ENCODE measurements at places on chromosomes 13 and 19.

- DNase-seq, result no peak
These were observed 17.0 kb downstream of the ILF3 start for GRCh38 chr19:10670876-10671804.

GRCh38 chr13:106541826-106542225 lies 6.4 kb upstream of the EFNB2 start:
- DNase-seq, result no peak

GRCh38 chr13:30804474-30804873 lies 69.1 kb downstream of the ALOX5AP start:
- DNase-seq, result no peak

DNA sequence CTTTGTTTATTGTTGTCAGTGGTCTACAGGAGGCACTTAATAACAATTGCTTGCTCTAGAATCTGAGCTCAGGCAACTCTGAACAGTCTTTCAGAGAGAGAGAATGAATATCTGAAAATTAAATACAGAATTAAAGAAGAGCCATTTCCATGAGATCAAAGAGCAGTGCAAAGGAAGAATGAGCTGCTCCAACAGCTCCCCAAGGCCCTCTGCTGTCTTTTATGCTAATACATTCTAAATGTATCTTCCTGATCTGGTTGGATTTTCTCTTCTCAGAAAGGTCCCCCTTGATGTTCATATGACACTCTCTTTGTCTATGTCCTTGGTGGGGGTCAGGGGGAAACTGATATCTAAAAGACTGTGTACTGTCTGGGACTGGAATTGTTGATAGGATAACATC lies 1029.6 kb downstream of the PCDH9 start:
- DNase-seq, result no peak

DNA sequence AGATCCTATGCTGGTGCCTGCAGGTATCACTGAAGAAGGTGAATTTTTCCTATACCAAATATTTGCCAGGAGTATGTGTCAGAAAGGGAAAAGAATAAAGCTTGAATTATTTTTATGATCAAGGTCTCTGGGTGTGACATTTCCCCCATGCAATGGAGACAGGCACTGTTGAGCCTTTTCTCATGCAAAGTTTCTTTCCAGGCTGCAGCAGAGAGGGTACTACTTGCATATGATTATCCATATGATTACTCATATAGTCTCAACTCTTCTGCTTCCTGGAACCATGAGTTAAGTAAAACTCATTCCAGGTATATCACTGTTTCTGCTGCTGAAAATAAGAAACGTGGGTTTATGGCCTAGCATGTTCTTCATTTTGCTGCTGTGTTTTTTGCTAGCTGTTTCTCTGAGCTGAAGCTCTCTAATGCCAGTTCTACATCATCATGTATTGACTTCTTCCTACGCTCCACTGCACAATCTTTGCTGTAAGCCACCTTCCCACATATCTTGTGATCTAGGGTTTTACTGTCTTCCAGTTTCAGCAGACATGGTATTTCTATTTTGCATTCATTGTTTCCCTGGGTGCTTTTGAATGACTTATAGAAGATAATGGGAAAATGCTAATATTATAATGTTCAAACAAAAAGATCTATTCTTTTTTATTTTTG lies 278.7 kb upstream of the GPC6 start:
- no peak for DNase-seq

DNA sequence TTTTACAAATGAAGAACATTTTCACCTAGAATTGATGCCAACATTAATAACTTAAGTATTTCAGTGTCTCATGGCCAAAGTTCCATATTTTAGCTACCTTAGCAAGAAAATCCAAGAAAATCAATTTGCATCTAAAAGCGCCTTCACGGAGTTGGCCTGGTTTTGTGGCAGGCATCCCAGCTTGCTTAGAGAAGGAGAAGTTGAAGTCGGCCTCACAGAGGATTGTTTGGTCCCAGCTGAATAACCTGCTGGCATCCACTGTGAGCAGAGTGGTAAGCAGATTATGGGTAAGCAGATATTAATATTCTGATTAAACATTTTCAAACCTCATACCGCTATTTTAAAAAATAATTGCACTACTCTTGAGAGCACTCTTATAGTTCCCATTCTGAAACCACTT lies 62.3 kb upstream of the STARD13 start:
- DNase-seq, result no peak

GRCh38 chr19:7680606-7681339 lies at the start of gene TRAPPC5:
Gene TRAPPC5 (plus strand): TSS chr19:7680833. CDS start chr19:7682254, 1,421 bp downstream.
- DNase-seq, result peak; percentile 72

DNA sequence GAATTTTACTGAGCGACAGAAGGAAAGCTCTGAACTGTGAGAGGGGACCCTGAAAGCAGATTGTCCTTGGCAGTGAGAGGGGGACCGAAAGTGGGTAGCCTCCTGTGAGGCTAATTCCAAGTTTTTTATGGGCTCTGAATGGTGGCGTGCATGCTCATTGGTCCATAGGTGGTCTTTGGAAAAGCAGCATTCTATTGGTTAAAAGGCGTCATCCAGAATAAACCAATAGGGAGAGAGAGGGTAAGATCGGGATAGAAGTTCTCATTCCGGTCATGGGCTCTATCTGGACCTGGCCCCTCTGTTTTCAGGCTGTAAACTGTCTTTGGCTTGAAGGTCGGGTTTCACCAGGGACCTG lies 539.8 kb upstream of the PCDH9 start:
- DNase-seq, result no peak

GRCh38 chr13:41231786-41232185 lies 31.6 kb downstream of the MTRF1 start:
- no peak for DNase-seq

DNA sequence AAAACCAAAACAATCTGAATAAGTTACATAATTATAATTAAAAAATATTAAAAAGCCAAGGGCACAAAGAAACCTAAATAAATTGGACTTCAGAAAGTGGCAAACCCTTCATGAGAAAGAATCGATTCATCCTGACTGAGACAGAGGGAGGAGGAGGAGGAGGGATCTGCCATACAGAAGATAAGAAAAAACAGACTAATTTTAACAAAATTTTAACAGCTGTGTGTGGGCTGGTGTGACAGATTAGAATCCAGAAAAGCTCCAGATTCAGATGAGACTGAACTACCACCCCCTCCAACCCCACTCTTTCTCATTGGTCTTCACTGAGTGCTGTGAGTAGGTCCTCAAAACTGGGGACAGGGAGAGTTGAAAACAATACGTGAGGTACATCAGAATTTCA lies 111.5 kb upstream of the HTR2A start:
- no peak for DNase-seq

DNA sequence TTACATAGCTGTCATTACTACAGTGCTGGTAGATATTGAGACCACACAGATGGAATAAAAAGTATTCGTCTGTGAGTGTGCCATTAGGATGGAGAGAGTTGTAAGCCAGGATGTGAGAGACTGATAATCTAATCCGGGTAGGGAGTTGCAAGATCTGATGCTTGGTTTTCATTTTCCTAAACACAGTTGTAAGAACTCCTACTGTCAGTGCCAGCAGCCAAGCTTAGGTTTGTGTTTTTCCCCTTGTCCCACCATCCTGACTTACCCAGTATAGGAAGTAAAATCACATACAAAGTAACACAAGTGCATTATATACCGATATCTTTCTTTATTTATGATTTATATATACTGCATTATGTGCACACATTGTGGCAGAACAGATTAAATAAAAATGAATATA lies 726.4 kb upstream of the PCDH20 start:
- DNase-seq, result no peak

DNA sequence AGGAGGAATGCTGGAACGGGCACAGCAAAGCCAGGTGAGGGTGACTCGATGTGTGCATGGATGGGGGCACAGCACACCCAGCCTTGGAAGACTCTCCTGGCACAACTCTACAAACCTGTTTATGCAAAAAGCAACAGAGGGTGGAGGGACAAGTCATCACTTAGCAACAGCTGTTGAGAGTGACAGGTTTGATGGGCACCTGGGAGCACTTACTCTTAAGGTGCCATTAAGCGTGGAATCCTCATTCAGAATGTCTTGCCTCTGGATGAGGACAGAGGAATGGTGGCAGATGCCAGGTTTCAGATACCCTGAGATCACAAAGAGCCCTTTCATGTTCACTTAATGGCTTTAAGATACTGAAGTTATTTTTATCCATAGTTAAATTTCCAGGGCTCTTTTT lies 97.0 kb downstream of the DCT start:
- no peak for DNase-seq

- no peak for DNase-seq
These were observed 820.6 kb downstream of the PCDH9 start for GRCh38 chr13:66409542-66409941.

DNA sequence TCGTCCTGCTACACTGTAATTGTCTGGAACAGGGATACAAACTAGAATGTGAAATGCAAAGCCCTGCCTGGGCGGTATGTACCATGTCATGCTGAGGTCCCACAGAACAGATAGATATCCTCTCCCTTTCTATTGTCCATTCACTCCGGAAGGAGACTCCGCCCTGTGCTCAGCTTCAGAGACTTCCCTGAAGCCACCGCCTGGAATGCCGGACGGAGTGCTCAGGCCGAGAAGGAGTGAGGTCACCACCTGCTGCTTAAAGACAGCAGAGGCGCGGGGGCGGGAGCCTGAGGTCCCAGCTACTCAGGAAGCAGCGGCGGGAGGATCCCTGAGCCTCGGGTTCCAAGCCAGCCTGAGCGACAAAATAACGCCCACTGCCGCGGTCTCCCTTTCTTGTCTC lies 890 bp upstream of the ZNF611 start:
- no peak for DNase-seq

- DNase-seq, result no peak
These were observed 15.7 kb upstream of the F7 start for GRCh38 chr13:113089693-113090414.

GRCh38 chr19:55621673-55622231 lies 2.6 kb downstream of the ZNF784 start:
- no peak for DNase-seq

Measured in stimulated activated CD4-positive, alpha-beta T cell treated with anti-CD3 and anti-CD28 coated beads, Interleukin-1b, Interleukin-23, amount 100 ng/mL, for 24 hours (primary cell).